ENCODE measurements at places on chromosomes 1 and 21.

GRCh38 chr1:156285437-156285836 is 1.3 kb downstream of the TMEM79 start:
- H3K4me1 ChIP-seq: peaks cover 8% of the 10 kb centered on the region
- no peak overlapping the region for H3K27ac ChIP-seq
- DNase-seq: no peak
- H3K36me3 ChIP-seq: no peaks in the 10 kb centered on the region
- no peak overlapping the region for H3K4me3 ChIP-seq

- no peaks in the 10 kb centered on the region for H3K36me3 ChIP-seq
- H3K27me3 ChIP-seq: no peaks in the 10 kb centered on the region
- no peak for DNase-seq
- H3K4me3 ChIP-seq: no peak overlapping the region
Observed at GRCh38 chr1:48450505-48450904, 21.5 kb downstream of the SPATA6 start.

- H3K27ac ChIP-seq: no peak overlapping the region
- no peak overlapping the region for H3K4me3 ChIP-seq
- H3K27me3 ChIP-seq: no peaks in the 10 kb centered on the region
- no peak for DNase-seq
Observed at GRCh38 chr1:6268415-6268814, 7.5 kb upstream of the GPR153 start.

GRCh38 chr1:68051475-68051874 is 1.0 kb upstream of the DIRAS3 start:
- no peaks in the 10 kb centered on the region for H3K27me3 ChIP-seq

DNA sequence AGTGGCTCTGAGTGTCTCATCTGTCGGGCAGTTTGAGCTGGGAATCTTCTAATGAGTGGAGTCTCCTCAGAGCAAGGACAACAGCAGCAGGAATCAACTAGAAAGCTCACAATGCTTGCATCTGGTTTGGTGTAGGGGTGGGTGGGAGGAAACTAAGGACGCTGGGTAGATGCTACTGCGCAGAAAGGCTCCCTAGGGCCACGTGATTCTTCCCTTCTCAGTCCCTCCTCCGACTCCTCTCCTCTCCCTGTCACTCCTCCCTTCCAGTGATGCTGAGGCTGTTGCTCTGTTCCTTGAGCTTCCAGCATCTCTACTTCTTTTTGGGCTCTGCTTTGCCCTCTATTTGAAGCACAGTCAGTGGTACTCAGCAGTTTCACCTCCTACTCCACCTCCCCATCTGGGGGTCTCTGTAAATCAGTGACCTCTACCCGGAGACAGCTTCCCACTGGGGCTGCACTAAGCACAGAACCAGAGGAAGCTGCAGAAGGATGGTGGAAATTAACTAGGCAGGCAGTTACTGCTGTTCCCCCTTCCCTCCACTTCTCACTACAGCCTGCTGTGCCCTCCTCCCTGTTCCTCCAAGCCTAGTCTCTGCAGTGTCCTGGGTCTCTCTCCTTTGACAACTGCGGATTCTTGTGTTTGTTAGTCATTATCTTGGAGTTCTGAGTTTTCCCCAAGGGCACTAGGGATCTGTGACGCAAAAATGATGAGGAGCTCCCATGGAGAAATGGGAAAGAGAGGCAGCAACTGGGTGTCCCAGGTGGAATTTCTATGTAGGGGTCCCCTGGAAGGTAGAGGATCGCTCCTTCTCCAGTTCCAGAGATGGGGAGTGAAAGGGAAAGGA is 5.8 kb downstream of the LINGO4 start:
- no peaks in the 10 kb centered on the region for H3K4me1 ChIP-seq
- peaks cover 3% of the 10 kb centered on the region for H3K36me3 ChIP-seq
- H3K27me3 ChIP-seq: no peaks in the 10 kb centered on the region
- no peak overlapping the region for H3K27ac ChIP-seq
- no peak for DNase-seq
- H3K4me3 ChIP-seq: no peak overlapping the region

- no peak for DNase-seq
- no peaks in the 10 kb centered on the region for H3K27me3 ChIP-seq
- H3K36me3 ChIP-seq: peaks cover 5% of the 10 kb centered on the region
Observed at GRCh38 chr1:40090652-40091355, 6.2 kb downstream of the PPT1 start.

GRCh38 chr21:25807191-25807590 is 72.4 kb downstream of the GABPA start:
- no peak overlapping the region for H3K4me3 ChIP-seq
- H3K36me3 ChIP-seq: no peaks in the 10 kb centered on the region
- DNase-seq: no peak
- H3K27ac ChIP-seq: no peak overlapping the region
- H3K27me3 ChIP-seq: no peaks in the 10 kb centered on the region
- H3K4me1 ChIP-seq: no peaks in the 10 kb centered on the region
